ENCODE measurements at places on chromosomes 2 and 18.
A peak's percentile ranks its signal among the peaks of the same experiment; 100 is the strongest.

DNA sequence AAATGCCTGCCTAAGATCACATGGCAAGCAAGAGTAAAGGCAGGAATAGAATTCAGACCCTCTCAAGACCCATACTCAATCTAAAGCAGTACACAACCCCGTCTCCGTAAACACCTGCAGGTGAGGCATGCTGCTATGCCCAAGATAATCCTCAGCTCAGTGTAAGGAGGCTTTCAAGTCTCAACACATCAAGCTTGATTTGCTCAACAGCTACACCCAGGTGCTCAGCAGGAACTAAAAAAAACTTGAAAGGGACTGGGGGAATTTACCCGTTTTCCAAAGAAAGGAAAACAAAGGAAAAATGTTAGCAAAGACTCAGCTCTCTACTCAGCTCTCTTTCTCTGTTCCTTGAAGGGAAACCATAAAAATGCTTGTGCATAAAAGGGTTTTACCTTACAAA lies 301.8 kb downstream of the C1D start:
- no peak for DNase-seq

DNA sequence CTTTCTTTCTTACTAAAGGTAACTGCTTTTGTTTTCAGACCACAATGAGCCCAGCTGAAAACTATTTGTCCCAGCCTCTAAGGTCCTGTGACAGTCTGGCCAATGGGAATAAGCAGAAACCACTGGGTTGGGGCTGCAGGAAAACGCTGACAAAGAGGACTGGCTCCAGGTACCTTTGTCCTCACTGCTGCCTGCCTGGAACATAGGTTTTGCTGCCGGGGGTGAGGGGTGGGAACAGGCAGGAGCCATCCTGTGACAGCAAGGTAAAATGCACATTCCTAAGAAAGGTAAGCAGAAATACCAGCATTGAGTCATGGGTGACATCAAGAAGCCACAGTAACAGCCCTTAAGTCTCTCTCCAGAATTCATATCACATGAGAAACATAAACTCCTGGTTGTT lies 21.6 kb downstream of the PTPN2 start:
- no peak for DNase-seq

- no peak for DNase-seq
Observed at GRCh38 chr2:125455110-125455509, 1200.8 kb upstream of the GYPC start.

GRCh38 chr2:205675861-205676516 lies 6.3 kb upstream of the NRP2 start:
- no peak for DNase-seq

- DNase-seq, result no peak
Observed at GRCh38 chr2:33645861-33646260, 46.8 kb upstream of the FAM98A start.

DNA sequence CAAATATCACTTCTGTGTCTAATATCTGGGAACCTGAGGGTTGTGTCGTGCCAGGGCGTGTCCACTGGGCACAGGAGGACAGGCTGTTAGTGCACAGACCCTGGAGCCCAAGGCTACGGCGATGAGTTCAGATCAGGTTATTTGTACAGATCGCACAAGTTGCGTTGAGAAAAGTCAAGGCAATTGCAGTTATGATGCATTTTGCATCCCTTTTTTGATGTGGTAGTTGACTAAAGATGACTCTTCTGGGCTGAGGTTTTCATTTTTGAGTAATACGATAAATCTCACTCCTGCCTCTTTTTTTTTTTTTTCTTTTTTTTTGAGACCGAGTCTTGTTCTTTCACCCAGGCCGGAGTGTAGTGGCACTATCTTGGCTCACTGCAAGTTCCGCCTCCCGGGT lies 7.2 kb downstream of the RBFA start:
- no peak for DNase-seq

GRCh38 chr2:120910956-120911951 lies 175.6 kb downstream of the GLI2 start:
- DNase-seq, result no peak

GRCh38 chr18:21868770-21869169 lies 128.2 kb downstream of the MIB1 start:
- DNase-seq, result no peak

DNA sequence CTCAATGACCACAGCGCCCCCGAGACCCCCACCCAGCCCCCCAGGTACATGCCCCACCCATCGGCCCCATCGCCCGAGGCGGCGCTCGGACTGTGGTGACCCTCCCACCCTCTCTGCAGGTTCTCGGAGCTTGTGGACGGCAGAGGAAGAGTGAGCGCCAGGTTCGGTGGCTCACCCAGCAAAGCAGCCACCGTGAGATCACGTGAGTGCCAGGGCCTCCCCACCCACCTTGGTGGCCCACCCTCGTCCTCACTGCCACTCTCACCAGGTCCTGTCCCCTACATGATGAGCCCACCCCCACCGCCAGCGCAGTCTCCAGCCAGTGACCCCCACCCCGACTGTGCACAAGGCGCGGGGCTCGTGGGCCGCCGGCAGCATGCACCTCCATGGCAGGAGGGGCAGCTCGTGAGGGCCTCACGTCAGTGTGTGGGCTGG lies 30.4 kb downstream of the MTERF4 start:
- no peak for DNase-seq

GRCh38 chr2:7430869-7431641 lies 513.8 kb downstream of the RNF144A start:
- no peak for DNase-seq

GRCh38 chr18:61635901-61636528 lies 256.8 kb downstream of the RNF152 start:
- peak; percentile 9 for DNase-seq

DNA sequence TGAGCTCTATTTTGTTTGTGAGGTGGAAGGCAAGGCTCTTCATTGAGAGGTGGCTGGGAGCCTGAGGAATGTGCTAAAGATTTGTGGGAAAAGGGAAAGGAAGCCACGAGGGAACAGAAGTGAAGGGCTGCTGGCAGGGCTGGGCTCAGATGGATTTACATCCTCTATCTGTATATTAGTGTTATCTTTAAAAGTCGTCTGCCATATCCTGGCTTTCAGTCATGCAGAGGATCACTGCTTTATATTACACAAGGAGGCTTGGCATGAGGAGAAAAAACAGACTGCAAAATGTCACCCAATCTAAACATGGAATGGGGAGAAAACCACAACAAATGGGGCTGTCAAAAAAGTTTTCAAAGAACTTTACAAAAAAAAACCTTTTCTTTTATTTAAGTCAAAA lies 434.4 kb downstream of the HRH4 start:
- DNase-seq, result no peak

DNA sequence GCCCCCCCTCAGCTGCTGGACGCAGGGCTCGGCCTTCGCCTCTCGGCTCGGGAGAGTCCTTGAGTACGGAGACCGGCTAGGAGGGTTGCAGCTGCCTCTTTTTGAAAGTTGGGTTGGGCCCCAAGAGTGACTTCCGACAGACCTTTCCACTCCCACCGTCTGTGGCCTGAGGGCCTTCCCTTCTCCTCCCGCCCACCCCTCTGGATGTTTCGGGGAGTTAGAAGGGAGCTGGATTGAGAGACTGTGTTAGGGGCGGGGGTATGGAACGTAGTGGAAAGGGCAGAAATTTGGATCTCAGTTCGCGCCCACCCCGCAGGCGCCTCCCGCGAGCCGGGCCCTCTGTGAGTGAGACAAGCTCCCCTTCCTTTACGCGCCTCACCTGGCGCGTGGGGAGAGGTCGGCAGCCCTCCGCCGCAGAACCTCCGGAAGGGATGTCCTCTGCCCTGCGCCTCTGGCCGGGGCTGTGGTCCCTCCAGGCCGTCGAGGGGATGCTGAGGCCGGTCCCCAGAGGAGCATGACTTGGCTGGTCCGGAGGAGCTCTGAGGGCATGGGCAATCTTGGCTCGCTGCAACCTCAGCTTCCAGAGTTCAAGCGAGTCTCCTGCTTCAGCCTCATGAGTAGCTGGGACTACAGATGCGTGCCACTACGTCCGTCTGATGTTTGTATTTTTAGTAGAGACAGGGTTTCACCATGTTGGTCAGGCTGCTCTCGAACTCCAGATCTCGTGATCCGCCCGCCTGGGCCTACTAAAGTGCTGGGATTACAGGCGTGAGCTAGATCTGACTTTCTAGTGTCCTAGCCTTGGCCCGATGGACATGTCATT lies 15.9 kb downstream of the C2orf74 start:
- DNase-seq, result no peak

DNA sequence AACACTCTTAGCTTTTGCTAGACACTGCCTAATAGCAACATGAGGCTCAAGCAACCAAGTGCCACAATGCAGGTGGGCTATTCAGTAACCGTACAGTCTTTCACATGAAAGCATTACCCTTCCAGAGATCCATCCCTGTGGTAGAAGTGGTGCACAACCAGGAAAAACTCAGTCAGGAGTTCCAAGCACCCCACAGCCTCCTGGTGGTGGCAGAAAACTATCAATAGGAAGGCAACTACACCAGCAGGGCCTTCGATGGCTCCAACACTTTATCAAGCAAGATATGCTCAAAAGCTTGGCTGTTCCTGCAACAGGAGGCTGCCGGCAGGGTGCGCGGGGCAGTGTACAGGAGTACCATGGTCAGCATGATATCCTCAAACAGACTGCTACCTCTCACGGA lies 176.1 kb upstream of the DLGAP1 start:
- no peak for DNase-seq

- no peak for DNase-seq
Observed at GRCh38 chr2:9690252-9690651, 59.5 kb upstream of the YWHAQ start.

GRCh38 chr18:77316641-77317040 lies 67.0 kb downstream of the GALR1 start:
- no peak for DNase-seq

- no peak for DNase-seq
Observed at GRCh38 chr2:10007435-10007834, 35.9 kb upstream of the KLF11 start.

DNA sequence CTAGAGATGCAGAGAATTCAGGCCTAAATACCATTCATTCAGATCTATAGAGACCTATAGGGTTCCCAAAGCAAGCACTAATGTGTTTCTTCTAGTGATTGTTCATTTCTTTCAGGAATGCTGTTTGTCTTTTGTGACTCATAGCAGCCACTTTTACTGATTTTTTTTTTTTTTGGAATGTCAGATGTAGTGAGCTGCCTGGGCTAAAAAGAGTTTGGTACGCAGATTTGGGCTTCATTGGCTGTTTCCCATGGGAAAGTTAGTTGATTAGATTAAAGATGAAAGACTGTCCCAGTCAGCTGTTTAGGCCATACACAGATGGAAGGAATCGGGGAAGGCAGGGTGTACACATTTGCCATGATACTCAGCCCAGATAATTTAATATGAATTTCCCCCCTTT lies 87.6 kb downstream of the CDC42EP3 start:
- no peak for DNase-seq

GRCh38 chr2:68250196-68250595 lies 2.1 kb downstream of the PPP3R1 start:
- no peak for DNase-seq

GRCh38 chr18:50706651-50707050 lies 113.2 kb downstream of the MRO start:
- DNase-seq, result no peak

DNA sequence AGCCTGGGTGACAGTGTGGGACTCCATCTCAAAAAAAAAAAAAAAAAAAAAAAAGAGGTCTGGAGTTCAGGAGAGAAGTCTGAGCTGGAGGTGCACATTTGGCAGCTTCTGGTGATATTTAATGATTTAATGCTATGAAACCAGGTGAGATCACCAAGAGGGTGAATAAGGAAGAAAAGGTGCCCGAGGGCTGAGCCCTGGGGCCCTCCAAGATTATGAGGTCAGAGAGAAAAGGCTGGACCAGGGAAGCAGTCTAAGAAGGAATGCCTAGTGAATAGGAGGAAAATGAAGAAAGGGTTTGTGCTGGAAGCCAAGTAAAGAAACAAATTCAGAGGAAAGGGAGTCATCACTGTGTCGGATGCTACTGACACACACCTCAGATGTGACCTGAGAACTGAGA lies 88.0 kb upstream of the PELI1 start:
- DNase-seq, result no peak

- no peak for DNase-seq
Observed at GRCh38 chr18:58662118-58662517, 9.1 kb upstream of the MALT1 start.

GRCh38 chr2:224449212-224450147 lies 47.6 kb upstream of the FAM124B start:
- no peak for DNase-seq

GRCh38 chr18:21461460-21461859 lies 139.0 kb downstream of the ESCO1 start:
- no peak for DNase-seq

DNA sequence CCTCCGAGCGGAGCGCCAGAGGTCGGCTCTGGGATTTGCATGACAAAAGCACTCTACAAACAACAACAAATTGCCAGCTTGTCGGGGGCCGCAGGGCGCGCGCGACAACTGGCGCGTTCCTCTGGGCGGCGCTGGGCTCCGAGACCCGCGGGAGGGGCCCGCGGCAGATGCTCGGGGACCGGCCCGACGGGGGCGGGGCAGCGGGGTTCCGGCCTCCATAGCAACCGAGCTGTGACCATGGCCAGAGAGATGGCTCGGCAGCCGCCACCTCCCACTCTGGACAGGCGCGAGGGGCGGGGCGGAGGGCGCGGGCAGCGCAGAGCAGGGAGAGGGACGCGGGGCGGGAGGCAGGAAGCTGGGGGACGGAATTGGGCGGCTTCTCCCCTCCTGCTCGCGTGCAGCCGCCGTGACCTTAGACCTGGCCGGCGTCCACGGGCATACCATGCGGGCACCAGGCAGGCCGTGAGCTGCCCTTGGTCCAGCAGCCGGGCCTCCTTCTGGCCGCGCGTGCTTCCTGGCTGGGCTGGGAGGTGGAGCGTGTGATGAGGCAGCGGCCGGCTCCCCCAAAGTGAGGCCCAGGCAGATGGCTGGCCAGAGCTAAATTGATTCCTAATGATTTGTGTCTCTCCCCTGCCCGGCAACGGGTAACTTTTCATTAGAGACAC lies 171.5 kb downstream of the CELF4 start:
- no peak for DNase-seq

DNA sequence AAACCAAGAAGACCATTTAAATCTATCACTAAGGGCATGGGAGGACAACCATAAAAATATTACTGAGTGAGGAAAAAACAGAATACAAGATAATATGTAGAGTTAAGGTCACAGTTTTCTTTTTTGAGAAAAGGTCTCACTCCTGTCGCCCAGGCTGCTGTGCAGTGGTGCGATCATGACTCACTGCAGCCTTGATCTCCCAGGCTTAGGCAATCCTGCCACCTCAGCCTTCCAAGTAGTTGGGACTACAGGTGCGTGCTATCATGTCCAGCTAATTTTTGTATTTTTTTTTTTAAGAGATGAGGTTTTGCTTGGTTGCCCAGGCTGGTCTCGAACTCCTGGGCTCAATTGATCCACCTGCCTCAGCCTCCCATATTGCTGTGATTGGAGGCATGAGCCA lies 24.0 kb downstream of the POLR1A start:
- DNase-seq, result no peak
